B cell (primary cell): ENCODE measurements at places on chromosomes 2 and 18. TPM values are rescaled to one million over a fixed set of nuclear protein-coding genes. Genes with fewer than 3 reads are reported as not detected.

DNA sequence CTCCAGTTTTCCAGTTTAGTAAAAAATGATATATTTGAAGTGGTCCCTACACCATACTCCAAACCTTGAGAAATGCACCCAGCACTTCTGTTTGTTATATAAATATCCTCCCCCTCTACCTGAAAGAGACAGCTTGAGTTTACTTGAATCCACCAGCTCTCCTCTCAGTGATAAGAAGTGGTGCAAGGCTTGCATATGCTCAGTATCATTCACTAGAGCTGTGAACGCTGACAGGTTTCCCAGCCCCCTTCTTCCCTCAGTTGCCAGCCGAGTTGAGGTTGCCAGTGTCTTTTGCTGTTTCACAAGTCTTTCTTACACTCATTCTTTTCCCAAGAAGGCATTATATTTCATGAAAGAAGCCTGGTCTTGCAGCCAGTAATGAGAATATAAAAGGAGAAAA is 880.0 kb downstream of the LRRTM4 start:
- no peak for DNase-seq

DNA sequence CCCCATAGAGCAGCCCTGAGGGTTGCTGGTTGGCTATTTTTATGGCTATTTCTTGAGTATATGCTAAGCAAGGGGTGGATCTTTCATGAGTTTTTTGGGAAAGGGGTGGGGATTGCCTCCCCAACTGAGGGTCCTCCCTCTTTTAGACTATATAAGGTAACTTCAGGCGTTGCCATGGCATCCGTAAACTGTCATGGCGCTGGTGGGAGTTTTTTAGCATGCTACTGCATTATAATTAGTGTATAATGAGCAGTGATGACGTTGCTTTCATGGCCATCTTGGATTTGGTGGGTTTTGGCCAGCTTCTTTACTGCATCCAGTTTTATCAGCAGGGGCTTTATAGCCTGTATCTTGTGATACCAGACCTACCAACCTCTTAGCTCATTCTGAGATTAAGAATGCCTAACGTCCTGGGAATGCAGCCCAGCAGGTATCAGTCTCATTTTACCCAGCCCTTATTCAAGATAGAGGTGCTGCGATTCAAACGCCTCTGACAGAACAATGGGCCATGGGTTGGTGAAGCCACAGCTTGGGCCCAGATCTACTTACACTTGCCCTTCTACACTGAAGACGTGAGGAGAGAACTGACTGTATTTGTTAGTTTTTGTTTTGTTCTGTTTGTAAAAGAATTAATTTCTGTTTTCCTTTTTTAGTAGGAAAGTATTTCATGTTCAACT is 53.8 kb upstream of the TMEM163 start:
- no peak for DNase-seq

DNA sequence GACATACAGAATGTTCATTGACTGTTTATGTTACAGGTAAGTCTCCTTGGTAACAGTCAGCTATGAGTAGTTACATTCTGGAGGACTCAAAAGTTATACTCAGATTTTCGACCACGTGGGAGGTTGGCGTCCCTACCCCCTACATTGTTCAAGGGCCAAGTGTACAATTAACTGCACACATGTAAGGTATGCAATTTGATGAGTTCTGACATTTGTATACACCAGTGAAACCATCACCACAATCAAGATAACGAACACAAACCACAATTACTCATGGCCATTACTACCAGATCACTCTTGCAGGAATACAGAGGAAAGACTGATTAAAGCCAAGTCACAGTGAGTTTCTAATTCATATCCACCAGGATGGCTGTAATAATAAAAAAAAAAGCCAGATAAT is 39.6 kb upstream of the LDLRAD4 start:
- DNase-seq: no peak

- no peak for DNase-seq
Measured at GRCh38 chr2:55875434-55876135, 48.0 kb downstream of the EFEMP1 start.

- no peak for DNase-seq
Measured at GRCh38 chr2:167424221-167424620, 535.9 kb downstream of the XIRP2 start.

- peak; percentile 46 for DNase-seq
Measured at GRCh38 chr2:6866275-6866671, 566 bp upstream of the CMPK2 start.

DNA sequence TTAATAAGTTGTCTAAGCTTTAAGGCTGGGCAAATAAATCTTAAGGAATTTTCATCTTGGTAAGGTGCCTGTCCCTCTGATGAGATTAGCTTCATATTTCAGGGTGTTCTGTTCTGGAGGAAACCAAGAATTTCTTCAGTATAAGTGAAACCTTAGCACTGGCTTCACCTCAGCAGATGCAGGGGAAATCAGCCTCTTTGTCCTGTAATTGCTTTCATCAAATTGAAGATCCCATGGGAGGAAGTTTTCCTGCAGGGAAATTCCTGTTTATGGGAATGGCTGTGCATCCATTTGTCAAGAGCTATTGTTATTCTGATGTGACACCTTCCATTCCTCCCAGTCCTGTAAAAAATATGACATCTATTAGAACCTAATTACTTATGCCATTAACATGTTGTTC is 174.5 kb downstream of the PTPRM start:
- no peak for DNase-seq

- DNase-seq: no peak
Measured at GRCh38 chr2:56476509-56477071, 292.8 kb downstream of the CCDC85A start.

GRCh38 chr2:36560726-36561125 is 37.2 kb downstream of the FEZ2 start:
- no peak for DNase-seq

DNA sequence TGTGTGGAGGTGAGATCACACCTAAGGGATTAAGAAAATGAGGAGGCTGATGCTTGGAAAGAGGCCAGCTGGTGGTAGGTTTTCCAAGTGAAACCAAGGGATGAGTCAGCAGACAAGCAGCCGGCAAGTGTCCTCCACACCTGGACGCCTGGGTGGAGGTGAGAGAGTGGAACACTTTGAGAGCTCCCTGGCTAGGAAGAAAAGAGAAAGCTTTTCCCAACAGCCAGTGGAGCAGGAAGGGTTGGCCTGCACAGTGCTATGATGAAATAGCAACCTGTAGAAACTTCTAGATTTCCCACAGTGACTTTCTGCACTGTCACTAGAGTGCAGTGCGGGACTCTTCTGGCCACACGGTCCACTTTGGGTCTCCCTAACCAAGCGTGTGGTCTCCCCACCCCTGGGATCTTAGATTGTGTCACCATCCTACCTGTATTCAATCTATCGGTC is 19.6 kb upstream of the IL37 start:
- no peak for DNase-seq

- DNase-seq: no peak
Measured at GRCh38 chr2:65287364-65287763, 59.7 kb downstream of the ACTR2 start.

Gene MRPL30
- 4.7 and 5.0 TPM in 2 replicates for polyA plus RNA-seq

Gene DPP10
- not detected in 2 replicates for polyA plus RNA-seq

- no peak for DNase-seq
Measured at GRCh38 chr2:108171657-108172056, 68.1 kb upstream of the SULT1C3 start.

- no peak for DNase-seq
Measured at GRCh38 chr2:29723255-29724001, 198.0 kb downstream of the ALK start.

DNA sequence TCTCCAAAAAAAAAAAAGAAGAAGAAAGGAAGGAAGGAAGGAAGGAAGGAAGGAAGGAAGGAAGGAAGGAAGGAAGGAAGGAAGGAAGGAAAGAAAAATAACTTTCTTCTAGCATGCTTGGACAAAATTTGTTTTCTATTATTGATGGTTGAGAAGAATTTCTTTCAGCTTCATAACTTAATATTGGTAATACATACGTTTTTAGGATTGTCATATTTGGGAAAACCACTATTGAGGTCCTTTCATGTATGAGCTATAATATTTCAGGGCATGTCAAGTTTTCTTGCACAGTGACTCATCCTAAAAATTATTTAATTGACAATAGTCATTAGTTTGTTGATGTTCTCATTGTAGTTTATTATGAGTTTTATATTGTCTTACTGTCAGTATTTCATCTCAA is 66.4 kb upstream of the PKDCC start:
- DNase-seq: no peak

GRCh38 chr2:186968277-186968676 is 119.3 kb upstream of the ZSWIM2 start:
- no peak for DNase-seq

Gene LYPD1
- polyA plus RNA-seq: 0.07 TPM in 1 of 2 replicates, not detected in the other

DNA sequence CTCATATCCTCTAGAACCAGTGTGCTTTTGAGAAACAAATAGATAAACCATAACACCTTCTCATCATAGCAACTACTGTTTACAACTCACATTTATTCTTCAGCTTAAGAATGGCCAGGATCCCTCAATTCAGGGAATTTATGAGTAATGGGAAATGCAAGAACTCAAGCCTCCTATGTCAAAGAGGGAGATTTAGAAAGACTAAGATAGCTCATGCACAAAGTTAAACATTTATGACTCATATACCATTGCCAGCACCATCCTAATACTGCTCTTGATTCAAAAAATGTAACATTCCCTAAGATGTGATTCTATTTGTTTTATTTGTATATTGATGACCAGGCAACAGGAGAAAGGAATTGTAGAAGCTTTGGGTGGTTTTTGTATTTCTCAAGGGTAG is 172.8 kb downstream of the CYP26B1 start:
- DNase-seq: no peak

DNA sequence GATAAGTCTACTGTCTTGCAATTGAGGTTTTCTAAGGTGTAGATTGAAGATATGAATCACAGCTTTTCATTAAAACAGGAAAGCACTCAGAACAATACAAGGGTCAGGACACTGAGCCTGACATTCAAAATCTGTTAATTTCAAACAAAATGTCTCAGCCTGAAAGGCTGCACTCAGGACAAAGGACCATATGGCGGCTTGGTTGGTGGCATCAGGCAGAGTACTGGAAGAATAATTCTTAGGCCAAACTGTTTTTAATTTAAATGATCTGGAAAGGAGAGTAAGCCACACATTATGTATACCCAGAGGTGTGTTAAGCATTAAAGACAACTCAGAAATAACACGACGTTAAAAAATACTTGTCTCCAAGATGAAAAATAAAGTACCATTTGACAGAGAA is 85.9 kb downstream of the SKA1 start:
- no peak for DNase-seq

Gene SYT4
- polyA plus RNA-seq: not detected in 2 replicates

GRCh38 chr2:208359632-208359986 is 47.0 kb upstream of the PTH2R start:
- DNase-seq: peak; percentile 28

Gene MAPK4
- not detected in 2 replicates for polyA plus RNA-seq

- no peak for DNase-seq
Measured at GRCh38 chr2:100293341-100294161, 28.8 kb downstream of the LONRF2 start.

DNA sequence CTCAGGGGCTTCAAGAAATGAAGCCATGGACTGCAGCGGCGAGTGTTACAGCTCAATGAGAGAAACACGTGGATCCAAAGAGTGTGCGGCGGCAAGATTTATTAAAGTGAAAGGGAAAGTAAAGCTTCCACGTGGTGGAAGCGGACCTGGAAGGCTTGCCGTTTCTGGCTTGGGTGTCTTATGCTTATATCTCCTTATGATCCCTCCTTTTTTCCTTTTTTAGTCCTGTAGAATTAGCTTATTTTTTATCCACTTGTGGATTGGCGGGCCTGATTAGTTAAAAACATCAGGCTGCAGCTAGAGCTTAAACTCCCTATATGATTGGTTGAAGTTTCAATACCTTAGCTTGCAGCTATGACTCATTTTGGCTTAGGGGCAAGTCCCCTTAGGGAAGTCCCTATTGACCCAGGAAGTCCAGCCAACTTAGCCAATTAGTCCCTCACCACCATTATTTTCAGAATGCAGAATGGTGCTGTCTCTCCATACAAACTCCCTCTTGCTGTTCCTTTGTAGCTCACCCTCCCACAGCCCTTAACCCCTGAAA is 11.6 kb upstream of the HNMT start:
- DNase-seq: no peak

DNA sequence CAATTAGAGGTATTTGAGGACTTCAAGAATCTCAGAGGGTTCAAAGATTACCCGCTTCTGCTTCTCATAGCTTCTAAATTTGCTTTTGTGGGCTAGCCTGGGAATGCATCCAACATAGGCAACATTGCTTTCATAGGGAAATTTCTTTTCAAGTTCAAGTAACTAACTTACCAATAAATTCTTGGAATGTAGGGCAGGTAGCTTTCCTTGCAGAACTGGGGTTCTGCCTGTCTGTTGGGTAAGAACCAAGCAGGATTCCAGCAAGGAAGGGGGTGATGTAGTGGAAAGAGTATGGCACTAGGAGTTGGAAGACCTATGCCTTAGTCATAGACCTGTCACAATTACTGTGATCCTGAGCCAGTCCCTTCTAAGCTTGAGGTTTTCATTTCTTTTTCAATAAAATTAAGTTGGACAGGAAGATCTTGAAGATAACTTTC is 164.1 kb downstream of the FHOD3 start:
- DNase-seq: no peak

DNA sequence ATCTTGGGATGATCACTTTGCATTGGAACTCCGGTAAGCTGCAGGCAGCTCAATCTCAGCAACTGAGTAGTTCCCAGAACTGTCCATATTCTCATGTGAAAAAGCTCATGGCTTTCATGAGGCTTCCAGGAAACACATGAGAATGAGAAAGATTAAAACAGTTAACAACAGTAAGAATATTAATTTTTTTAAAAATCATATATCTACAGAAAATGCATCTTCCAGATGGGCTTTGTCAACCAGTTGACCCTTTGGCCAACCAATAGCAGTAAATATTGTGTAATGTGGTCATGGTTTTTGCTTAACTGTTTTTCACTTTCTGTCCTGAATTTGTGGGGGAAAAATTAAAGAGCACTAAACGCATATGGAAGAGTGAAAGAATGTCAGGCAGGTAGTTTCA is 131.2 kb upstream of the CCDC195 start:
- no peak for DNase-seq

Gene LRRTM4
- not detected in 2 replicates for polyA plus RNA-seq

DNA sequence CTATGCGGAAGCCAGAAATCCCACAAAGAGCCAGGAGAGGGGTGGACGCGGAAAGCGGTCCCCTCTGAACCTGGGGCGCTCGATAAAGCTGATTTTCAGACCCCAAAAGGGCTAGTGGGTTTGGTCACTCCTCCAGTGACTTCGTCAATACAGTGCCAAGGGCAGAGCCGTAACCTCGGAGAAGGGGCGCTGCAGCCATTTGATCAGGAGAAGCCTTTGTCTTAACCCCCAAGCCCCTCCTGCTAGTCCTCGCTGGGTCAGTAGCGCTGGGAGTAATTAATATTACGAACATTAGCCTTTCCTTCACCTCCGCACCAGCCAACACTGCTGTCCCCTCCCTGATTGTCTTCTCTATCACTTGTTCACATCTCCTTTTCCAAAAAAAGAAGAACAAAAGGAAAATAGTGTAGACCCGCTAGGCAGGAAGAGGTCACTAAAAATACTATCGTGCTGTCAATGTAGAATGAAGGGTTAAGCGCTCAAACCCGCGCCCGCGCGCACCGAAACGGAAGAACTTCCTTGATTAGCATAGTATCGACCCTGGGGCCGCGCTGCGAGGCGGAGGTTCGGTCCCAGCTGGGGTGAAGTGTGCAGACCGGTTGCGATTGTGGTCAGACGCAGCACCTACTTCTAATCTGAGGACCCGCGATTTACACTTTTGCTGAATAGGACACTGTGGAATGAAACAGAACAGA is 63.2 kb upstream of the MAPRE2 start:
- DNase-seq: peak; percentile 52

GRCh38 chr2:166343467-166343866 is 32.3 kb downstream of the SCN9A start:
- no peak for DNase-seq

Gene MYL1
- not detected in 2 replicates for polyA plus RNA-seq

- DNase-seq: no peak
Measured at GRCh38 chr2:169007356-169007755, 23.8 kb downstream of the ABCB11 start.

GRCh38 chr18:27558388-27559155 is 373.5 kb upstream of the CHST9 start:
- no peak for DNase-seq
